CD4-positive, alpha-beta T cell treated with Interleukin-17A for 1 hour (primary cell): ENCODE measurements at places on chromosomes 5 and 9.

- DNase-seq, result no peak
These were observed 32.5 kb downstream of the SHB start for GRCh38 chr9:38036359-38037084.

DNA sequence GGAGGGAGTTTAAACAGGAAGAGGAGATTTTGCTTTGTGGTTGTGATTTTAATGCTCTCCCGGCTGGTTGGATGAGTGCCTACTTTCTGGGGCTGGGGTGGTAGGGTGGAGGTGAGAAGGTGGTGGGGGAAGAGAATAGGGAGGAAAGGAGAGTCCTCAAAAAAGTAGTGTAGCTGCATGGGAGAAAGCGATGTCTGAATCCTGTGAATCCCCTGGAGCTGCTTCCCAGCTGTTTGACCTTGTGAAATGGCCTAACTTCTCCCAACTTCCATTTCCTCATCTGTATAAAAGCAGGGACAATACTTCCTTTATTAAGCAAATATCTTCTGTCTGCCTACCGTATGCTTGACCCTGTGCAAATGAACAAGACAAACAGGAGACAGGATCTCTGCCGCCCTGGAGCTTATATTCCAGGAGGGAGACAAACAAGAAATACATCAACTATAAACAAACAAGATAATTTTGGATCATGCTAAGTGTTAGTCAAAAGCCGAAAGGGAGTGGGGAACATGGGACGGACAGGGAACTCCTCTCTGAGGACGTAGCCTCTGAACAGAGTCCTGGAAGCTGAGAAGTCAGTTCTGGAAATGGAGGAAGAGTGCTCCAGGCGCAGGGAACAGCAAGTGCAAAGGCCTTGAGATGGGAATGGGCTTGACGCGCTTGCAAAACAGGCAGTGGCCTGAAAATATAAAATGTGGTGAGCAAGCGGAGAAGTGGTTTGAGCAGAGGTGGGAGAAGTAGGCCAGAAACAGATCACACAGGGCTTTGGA lies 103.5 kb downstream of the SPRY4 start:
- DNase-seq, result no peak

GRCh38 chr9:130111786-130112537 lies 58.3 kb downstream of the GPR107 start:
- no peak for DNase-seq

- no peak for DNase-seq
These were observed 16.9 kb upstream of the CPLX2 start for GRCh38 chr5:175854231-175855040.

- peak; percentile 3 for DNase-seq
These were observed 34.8 kb downstream of the TMEM252 start for GRCh38 chr9:68505681-68506409.

- no peak for DNase-seq
These were observed 40.2 kb downstream of the SH3RF2 start for GRCh38 chr5:145976431-145977155.

- no peak for DNase-seq
These were observed 160.5 kb upstream of the CDH10 start for GRCh38 chr5:24805230-24805629.

GRCh38 chr9:89409466-89409865 lies 88.4 kb downstream of the SEMA4D start:
- no peak for DNase-seq

GRCh38 chr9:79988126-79988525 lies 416.4 kb downstream of the TLE4 start:
- DNase-seq, result no peak

GRCh38 chr5:173383711-173384110 lies 55.5 kb upstream of the STC2 start:
- no peak for DNase-seq

DNA sequence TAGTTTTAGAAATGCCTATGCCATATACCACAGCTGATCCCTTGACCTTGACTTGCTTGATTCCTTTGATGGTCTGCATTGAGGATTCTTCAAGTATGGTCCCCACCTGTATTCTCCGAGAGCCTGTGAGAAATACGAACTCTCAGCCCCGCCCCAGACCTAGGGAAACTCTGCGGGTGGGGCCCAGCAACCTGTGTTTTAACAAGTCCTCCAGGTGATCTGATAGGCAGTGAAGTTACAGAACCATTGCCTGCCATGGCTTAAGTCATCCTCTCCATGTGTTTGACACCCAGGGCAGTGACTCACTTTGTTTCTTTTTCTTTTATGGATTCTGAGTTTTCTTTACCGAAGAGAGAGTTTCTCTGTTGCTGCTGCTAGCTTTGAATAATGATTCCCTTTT lies 18.5 kb downstream of the FRMPD1 start:
- no peak for DNase-seq

DNA sequence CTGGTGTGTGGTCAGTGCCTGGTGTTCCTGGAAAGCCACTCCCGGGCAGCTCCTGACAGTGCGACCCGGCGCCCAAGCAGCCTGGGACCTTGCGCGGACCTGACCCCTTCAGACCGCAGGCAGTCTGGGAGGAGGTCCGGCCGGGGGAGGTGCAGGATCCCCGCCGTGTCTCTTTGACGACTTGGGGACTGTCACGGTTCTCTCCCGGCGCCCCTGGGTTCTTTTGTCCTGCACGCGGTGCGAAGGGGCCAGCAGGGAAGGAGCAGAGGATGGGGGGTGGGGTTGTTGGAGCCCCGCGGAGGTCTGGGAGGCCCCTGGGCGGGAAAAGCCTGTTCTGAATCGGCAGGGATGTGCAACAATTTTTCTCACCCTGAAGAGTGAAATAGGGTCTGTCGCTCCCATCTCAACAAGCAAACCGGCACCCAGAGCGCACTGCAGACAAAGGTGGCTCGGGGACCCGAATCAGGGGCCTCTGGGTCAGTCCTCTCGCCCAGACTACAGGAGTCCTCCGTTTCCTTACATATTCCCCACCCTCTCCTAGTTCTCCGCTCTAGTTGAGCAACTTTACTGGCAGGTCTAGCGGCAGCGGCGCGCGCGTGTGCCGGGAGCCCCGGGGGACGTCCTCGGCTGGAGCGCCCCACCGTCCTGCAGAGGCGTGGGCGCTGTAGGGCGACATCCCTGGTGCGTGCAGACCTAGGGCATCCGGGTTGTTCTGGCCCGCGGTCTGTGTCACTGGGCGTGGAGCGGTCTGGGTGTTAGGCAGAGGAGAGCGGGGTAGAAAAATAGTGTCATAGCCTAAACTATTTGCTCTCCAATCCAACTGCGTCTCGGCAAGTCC lies 1.2 kb downstream of the VCAN start:
- DNase-seq, result no peak

GRCh38 chr5:87061046-87061445 lies 206.6 kb upstream of the RASA1 start:
- no peak for DNase-seq

DNA sequence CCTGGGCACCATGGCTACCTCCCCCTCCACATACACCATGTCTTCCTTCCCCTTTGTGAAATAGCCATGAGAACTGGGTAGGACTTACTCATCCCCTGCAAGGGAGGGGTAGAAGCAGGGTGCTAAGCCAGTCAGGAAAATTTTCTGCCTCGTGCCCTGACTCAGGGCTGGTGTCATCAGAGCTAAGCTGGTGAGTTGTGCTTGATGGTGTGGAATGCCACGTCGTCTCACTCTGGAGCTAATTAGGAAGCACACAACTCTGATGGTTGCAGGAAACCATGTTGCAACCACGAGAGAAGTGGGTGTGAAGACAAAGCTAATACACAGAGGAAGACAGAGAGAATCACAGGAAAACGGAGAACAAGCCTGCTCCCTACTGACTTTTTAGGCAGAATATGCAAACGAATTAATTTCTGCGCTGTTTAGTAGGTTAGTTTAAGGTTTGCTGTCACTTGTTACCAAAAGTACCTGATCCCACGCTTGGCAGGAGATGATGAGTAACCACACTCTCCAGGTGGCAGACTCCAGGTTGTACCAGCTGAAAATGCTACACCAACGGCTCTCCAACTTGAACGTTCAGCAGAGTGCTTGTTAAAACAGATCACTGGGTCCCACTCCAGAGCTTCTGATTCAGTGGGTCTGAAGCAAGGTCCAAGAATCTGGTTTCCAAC lies 54.5 kb downstream of the STK10 start:
- DNase-seq, result peak; percentile 47

DNA sequence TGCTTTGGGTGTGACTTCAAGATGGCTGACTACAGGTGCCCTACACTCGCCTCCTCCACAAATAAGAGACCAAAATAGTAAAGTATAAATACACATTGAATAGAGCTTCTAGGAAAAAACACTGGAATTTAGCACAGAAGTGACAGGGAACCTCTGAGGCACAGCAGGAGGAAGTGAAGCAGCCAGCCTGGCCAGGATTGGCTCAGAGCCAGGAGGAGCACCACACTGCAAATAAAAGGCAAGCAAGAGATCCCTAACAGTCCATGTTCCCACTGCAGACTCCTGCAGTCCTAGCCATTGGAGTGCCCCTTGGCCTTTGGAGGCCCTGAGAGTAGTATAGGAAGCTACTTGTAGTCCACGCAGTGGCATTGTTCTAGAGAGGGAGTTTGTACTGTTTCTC lies 186.7 kb upstream of the TLX3 start:
- no peak for DNase-seq

DNA sequence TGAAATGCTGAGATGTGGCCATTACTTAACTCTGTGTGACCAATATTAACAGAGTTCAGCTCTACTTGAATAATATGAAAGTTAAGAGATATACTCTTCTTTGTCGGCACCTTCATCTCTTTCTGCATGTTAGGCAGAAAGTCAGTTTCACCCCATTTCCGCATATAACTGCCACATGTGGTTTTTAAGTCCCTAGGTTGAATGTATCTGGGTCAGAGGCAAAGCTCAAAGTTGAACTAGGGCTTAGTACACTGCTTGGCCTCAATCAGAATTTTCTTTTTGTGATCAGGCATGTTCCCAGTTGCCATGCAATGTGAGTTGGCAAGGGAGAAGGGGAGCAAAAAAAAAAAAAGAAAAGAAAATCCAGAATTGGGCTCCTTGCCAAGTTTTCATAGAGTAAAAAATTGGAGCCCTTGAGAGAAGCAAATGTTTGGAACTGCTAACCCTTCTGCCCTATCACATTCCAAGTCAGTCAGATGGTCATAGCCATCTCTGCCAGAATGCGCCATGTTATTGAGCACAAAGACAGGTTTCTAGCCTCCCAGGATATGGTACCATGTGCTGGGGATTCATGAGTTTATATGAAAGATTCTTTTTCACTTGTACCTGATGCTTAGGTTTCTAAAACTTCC lies 251.2 kb upstream of the RORB start:
- DNase-seq, result peak; percentile 42

DNA sequence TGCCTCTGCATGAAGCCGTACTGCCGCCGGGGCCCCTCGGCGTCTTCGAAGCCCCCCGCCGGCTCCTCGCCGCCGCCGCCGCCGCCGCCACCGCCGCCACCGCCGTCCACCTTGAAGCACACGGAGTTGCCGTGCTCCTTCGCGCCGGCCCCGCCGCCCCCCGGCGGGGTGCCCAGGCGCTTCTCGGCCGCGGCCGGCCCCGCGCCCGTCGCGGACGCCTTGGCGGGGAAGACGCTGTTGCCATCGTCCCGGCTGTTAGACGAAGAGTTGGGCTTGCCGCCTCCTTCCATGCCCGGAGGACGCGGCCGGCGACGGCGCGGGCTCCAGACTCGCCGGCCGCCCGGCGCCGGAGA lies 400 bp downstream of the HCN1 start:
- DNase-seq, result no peak

GRCh38 chr9:38106488-38106887 lies 37.5 kb upstream of the SHB start:
- no peak for DNase-seq

- no peak for DNase-seq
These were observed 25.3 kb upstream of the CEP72 start for GRCh38 chr5:586751-587285.

- no peak for DNase-seq
These were observed 52.6 kb downstream of the SH3RF2 start for GRCh38 chr5:145988993-145989392.

DNA sequence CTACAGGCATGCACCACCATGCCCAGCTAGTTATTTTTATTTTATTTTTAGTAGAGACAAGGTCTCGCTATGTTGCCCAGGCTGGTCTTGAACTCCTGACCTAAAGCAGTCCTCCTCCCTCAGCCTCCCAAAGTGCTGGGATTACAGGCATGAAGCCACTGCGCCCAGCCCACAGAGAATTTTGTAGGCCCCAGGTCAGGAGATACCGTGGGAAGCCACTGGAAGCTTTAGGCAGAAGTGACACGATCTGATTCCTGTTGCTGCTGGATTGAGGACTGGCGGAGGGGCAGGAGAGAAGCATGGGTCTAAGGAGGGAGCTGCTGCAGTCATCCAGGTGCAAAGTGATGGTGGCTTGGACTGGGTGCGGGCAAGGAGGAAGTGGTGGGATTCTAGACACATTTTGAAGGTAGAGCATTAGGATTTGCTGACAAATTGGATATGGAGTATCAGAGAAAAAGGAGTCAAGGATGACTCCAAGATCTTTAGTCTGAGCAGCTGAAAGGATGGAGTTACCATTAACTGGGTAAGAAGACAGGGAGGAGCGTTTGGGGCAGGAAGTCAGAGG lies 20.7 kb downstream of the TCF7 start:
- no peak for DNase-seq

GRCh38 chr9:134226221-134226930 lies 62.0 kb upstream of the RNU6ATAC start:
- no peak for DNase-seq

DNA sequence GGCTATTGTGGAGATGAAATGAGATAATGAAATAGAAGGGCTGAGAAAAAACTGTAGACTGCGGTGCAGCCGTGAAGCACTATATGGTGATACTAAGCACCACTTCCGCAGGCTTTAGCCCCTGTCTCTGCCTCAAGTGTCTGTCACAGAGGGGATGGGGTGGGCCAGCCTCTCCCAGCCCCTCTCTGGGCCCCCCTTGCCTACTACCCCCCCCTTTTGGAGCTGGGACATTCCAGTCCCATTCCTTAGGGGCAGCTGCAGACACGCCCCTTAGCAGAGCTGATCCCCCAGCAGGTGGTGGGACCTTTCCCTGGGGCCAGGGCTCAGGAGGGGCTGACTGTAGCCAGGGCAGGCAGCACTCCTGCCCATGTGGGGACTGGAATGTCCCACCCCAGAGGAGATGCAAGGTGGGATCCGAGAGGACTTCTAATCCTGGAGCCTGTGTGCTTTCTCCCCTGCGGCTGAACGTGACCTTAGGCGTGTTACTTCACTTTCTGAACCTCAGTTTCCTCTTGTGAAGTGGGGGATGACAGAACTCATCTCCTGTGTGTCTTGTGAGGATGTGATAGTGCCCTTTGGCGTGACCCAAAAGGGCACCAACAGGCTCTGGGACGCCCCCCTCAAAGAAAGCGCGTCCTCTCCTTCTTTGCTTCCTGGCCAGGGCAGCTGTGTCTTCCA lies 1.9 kb downstream of the N4BP3 start:
- peak; percentile 50 for DNase-seq

- no peak for DNase-seq
These were observed 20.3 kb downstream of the ZDHHC11B start for GRCh38 chr5:763998-764781.

- DNase-seq, result no peak
These were observed 32.7 kb downstream of the PRRC2B start for GRCh38 chr9:131426545-131426944.
